ENCODE measurements at places on chromosomes 13 and 19.

DNA sequence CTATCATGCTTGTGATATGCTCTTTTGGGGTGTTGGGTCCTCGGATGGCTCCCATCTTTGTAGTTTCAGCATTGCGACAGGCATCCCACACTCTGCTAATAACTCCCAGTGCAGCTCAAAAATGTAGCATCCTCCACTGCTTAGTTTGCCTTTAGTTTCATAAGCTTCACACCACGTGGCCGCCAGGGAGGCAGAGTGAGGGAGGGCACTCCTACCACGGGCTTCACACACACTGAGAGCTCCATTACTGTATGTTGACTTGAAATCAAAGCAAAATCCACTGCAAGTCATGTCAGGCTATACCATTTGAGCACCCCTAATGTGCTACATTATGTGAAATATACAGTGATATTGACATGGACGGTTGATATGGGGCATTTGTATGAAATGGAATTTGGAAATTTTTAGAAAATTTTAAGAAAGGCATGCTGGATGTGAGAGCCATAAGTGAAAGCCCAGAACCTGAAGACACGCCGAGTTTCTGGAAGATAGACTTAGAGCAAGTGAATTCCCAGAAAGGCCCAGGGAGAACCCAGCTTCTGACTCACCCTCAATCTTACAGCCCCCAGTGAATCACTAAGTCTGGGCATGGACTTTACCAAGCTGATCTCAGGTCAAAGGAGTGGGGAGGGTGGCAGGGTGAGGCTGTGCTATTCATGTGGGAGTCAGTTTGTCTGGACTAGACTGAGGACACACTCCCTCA is 94.1 kb downstream of the HSPH1 start:
- no peak for DNase-seq

- DNase-seq, result no peak
Observed at GRCh38 chr13:44938854-44939253, 50.4 kb downstream of the NUFIP1 start.

- DNase-seq, result no peak
Observed at GRCh38 chr13:81211713-81212112, 870.8 kb upstream of the SPRY2 start.

- DNase-seq, result no peak
Observed at GRCh38 chr19:44712864-44713515, 14.0 kb downstream of the CEACAM16 start.

GRCh38 chr13:113260996-113261395 is 36.0 kb upstream of the LAMP1 start:
- no peak for DNase-seq

DNA sequence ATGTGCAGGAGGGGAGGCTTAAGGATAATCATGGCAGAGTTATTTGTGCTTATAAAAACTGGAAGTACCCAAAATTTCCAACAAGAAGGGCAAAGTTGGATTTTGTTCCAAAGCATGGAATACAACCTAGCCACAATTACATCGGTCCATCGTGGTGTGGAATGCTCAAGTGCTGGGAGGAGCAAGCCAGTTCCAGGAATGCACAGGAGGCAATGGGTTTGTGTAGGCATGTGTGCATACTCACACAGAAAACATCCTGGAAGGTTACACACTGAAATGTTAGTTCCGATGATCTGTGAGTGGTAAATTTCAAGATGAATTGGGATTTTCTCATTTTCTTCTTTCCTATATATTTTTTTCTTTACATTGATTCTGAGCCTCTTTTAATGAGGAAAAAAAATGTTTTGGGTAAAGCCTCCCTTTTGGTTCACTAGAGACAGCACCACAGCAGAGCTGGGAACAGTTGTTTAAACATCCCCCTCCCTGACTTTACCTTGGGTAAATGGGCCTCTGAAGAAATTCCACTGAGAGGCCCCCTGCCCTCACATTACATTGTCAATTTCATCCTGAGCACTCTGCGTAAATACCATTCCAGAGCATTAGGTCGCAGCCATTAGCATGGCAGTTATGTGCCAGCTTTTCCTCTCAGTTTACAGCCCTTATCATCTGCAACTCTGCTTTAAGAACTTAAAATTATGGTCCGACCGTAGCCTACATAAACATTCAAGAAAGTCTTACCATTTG is 122.0 kb downstream of the UQCRFS1 start:
- no peak for DNase-seq

DNA sequence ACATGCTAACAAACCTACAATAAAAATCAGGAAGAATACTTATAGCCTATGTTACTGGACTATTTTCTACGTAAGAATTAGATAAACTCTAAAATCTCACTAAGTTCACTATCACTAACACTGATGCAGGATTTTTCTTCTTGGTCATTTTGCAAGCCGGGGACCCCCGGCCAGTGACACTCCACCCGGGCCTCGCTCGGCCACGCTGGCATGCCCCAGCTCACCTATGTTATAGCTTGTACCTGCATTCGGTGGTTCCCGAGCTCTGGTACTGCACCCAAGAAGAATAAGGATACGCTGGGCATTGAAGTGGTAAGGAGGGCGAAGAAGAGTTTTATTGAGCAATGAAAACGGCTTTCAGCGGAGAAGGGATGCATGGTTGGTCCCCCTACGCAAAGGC is 245.3 kb upstream of the NBEA start:
- no peak for DNase-seq

GRCh38 chr19:31349160-31349881 is at the start of gene TSHZ3:
Gene TSHZ3 (minus strand): TSS chr19:31349436. CDS start chr19:31349219, 217 bp downstream.
- DNase-seq, result peak; percentile 73

DNA sequence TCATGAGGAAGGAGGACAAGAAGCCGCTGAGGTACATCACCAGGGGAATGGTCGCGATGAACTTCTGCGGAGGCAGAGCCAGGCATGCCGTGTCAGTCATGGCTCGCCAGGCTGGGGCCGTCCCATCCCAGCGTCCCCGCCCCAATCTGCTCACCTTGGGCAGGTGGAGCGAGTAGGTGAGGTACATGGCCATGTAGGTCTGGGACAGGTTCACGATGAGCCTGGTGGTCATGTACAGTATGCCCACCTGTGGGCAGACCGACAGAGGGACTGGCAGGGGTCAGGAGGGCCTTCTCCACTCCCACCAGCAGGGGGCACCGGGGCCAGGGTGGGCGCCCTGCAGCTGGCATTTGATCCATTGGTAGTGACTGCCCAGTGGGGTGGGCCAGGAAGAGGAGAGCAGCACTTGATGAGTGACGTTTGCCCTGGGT is 8.3 kb downstream of the TEKTIP1 start:
- DNase-seq, result no peak

GRCh38 chr13:102460806-102461205 is 59.0 kb upstream of the FGF14 start:
- DNase-seq, result no peak

DNA sequence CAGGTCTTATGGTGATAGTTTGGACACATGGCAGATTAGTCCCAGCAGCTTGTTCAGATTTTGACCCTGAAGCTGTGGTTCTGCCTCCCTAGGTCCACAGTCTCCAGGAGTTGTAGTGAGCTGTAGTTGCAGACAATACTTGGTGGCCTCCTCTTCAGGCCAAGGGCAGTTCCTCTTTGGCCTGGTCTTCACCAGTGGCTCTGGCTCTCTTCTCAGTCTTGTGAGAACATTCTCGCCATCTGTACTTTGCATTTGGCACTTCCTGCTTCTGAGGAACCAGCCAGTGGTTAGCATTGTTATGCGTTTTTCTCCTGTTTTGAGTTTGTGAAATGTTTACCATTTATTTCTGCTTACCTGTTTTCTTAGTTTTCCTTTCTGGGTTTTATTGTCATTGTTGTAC is 40.7 kb downstream of the PCCA start:
- no peak for DNase-seq

- DNase-seq, result peak; percentile 69
Observed at GRCh38 chr19:13718733-13719132, 45.6 kb upstream of the MRI1 start.

- no peak for DNase-seq
Observed at GRCh38 chr13:110760611-110761010, 47.1 kb downstream of the ING1 start.

DNA sequence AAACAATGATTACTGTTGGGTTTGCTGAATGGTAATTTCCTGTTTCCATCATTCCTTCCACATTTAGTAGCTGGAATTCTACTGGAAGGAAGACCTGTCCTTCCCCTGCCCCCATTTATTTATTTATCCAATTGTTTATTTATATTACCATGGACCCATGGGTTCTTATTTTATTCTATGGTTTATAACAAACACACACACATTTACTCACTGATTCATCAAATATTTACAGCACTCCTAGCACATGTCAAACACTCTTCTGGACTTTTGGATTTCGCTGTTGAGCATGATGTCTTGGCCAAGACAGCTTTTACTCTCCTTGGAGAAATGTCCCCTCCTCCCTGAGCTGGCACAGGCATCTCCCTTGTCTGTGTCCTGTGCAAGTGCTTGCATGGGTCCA is 227.8 kb upstream of the MAB21L1 start:
- DNase-seq, result no peak

GRCh38 chr19:46659151-46660007 is 1.6 kb downstream of the DACT3 start:
- no peak for DNase-seq

All from NCI-H1105 (cell line).